ENCODE measurements at places on chromosomes 2 and 18.

GRCh38 chr18:52826994-52827393, 487.0 kb downstream of the DCC start:
- no peak for DNase-seq

DNA sequence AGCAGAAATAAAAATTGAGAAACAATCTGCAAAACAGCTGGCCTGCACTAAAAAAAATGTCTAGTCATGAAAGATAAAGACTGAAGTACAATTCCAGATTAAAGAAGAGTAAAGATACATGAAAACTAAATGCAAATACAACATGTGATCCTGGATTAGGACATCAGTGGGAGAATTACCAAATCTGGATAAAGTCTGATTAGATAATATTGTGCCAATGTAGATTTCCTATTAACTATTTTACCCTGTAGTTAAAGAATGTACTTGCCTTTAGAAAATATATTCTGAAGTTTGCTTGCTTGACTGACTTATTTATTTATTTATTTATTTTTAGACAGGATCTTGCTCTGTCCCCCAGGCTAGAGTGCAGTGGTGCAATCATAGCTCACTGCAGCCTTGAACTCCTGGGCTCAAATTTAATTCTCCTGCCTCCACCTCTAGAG, 58.7 kb downstream of the ASXL2 start:
- no peak for DNase-seq

DNA sequence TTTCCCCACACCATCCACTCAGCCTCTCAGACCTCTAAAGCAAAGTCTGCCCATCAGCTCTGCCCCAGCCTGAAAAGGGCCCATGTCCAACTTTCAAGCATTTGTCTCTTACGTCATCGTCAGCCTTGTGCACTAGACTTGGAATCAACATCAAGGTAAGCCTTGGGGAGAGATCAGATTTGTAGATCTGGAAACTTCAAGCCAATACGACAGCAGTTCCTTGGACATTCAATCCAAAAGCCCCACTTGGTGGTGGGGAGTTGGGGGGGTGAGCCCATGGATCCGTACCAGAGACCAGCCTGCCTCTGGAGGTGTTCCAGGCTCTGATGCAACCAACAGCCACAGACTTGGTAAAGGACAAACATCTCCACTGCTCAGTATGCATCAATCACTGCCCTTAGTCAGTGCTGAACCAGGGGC, 206.8 kb upstream of the MEIS1 start:
- DNase-seq, result no peak

- DNase-seq, result no peak
Measured at GRCh38 chr18:48921305-48922225, 29.2 kb downstream of the SMAD7 start.

DNA sequence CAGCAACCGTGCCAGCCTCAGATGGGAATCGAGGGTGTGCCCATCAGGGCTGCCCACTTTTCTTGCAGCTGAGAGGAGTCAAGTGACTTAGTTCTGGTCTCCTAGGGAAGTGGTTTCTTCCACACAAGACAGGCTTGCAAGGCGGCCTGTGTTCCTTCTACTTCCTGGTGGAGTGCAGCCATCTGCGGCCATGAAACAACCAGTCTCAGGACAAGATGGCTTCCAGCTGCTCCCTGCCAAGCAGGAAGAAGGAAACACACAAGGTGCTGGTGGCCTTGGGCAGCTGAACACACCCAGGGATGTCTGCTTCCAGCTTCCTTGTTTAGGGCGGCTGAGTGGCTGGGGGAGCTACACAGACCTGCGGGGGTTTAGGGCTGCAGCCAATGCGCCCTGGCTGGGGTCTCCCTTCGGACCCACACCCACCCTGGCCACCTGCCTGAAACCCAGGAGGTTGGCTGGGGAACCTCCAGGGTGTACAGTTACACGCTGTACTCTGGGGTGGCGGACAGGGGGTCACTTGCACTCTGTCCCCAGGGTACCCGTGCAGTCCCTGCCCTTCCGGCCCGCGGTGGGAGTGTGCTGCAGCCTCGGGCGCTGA, 34.7 kb downstream of the PTPN18 start:
- no peak for DNase-seq

GRCh38 chr2:129913695-129914495, 65.6 kb upstream of the RAB6C start:
- no peak for DNase-seq

GRCh38 chr2:177328056-177328455, 63.5 kb upstream of the NFE2L2 start:
- DNase-seq, result no peak

- no peak for DNase-seq
Measured at GRCh38 chr2:171529914-171530313, 7.6 kb downstream of the CYBRD1 start.

DNA sequence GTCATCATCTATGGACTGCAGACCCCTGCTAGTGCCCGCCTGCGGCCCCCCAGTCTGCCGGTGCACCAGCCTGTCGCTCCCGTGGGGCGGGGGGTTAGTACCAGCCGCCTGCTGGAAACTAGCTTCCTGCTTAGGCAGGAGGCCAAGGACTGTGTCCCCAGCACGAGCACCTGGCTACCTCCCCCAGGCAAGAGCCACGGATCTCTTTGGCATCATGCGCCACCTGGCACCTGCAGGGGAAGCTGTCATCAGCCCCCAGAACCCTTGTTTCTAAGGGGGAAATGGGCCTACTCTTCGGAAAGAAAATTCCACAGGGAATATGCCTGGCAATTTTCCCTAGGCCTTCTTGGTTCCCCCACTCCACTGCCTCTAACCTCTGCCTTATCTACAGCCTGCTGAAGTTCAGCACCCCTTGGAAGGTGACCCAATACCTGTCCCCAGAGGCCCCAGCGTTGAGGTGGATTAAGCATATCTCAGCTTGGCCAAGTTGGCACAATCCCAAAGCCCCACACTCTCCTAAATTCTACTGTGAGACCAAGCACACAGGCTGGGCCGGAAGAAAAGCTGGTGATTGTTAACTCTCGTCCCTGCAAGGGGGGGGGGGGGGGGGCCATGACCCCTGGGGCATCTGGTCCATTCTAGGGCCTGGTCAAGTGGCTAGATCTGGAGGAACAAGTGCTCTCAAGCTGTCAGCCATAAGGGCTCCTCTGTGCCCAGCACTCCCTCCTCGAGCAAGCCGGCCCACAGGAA, 62.0 kb upstream of the POMC start:
- peak; percentile 81 for DNase-seq

DNA sequence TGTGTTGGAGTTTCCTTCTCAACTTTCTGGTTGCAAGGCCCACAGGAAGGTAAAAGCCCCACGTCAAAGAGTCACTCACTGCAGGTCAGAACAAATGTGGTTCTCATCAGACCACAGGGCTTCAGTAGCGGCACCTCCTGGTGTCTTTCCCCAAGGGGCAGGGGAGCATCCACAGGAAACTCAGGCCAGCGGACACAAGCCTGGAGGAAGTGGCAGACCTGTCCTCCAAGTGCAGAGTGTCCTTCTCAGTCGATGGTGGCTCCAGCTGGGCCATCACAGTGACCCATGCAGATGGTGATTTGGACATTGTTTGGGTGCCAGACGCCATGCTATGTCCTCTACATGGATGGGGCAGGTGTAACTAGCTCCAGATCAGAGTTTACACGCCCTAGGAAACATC, 84.9 kb downstream of the ACKR3 start:
- DNase-seq, result no peak

- DNase-seq, result no peak
Measured at GRCh38 chr2:215974700-215975429, 38.5 kb downstream of the MREG start.

DNA sequence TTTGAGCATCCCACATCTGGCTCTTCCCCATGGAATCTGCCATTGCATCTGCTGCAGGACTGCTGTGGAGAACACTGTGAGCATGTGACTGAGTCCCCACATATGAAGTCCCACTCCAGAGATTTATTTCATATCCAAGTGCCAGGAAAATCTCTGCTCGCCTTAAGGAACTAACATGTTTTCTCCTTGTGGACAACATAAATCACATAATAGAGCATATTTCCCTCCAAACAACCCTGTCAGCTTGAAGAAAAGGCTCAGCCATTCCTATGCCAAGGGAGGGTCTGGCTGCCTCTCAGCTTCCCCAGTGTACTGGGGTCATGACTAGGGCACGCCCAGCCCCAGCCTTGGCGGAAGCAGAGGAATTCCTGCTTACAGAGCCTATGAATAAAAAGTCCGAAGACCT, 193.7 kb downstream of the DNER start:
- no peak for DNase-seq

DNA sequence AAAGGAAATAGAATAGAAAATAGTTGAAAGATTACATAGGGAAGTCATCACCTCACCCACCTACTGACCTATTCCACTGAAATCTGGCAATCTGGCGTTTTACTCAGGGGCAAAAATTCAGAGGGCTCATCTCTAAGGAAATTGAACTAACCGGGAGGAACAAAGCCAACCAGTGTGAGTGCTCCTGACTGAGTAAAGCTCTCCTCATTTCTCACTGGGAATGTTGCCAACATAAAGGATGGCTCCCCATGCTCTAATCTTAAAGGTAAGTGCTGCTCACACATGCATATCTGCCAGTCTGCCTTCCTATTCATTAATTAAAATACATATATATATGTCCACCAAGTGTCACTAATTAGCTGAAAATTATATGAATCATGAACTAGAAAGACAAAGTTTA, 13.5 kb upstream of the DOK6 start:
- DNase-seq, result peak; percentile 76

DNA sequence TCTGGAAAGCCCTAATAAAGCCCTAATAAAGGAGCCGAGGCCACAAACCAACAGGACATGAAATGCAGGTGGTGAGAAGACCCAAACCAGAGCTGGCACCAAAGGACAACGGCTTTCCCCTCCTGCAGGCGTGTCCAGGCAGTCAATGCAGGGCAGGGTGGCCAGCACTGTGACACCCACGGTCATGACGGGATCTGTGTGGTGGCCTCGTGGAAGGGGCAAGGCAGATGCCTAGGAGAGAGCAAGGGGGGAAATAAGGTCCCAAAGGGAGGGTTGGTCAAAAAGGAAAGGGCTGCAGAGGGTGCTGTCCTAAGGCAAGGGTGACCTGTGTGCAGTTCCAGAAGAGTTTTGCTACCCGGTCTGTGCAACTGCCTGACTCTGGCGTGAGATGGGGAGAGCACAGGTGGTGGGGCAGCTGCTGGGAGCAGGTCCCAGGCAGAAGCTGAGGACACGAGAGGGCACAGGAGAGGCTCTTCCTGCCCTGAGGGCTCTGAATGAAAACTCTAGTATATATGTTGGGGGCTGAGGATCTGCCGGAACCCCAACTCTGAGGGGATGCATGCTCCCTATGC, 156.7 kb downstream of the TPO start:
- DNase-seq, result no peak

DNA sequence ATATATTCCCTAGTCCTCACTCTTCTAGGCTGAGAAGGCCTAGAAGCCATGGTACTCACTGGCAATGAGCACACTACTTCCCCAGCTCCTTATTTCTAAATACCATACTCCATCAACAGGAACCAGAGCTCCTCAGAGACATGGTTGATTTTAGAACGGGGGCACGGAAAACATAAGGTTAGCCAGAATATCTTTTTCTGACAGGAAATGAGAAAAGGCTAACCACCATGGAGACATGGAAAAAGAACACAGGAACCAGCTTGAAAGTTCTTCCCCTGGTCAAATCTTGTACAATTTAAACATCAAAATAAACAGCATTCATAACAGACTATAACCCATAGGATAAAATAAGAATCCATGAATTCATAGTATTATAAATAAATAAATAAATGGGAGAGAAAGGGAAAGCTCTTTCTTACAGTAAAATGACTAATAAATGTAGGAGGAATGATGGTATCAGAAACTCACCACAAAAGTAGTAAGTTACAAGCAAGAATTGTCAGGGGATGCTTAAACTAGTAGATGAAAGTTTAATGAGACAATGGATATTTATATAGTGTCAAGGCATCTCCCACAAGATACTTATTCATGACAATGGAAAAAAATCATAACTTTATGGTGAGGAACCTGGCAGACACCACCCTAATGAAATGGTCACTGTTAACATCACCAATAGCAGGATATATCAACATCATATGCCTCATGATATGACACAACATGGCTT, 20.6 kb upstream of the GCC2 start:
- DNase-seq, result no peak

DNA sequence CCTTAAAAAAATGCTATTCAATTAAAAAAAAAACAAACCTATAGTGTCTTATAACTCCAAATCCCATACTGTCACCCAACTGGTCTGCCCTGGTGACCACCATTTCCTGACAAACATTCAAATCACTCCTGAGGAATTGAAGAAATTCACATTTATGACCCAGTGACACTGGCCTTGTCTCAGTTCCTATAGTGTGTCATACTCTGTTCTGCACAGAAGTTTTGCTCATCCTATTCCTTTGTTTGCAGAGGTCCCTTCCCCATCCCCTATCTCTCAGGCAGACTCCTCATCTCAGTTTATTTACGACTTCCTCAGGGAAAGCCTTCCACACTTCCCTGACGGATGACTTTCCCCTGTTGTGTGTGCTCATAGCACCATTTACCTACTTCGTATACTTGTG, 14.7 kb downstream of the ZC3H6 start:
- DNase-seq, result no peak

GRCh38 chr18:47953471-47953931, 23.0 kb upstream of the SMAD2 start:
- no peak for DNase-seq

- peak; percentile 71 for DNase-seq
Measured at GRCh38 chr2:205883965-205884364, 201.7 kb downstream of the NRP2 start.

GRCh38 chr18:398935-399630, 101.4 kb downstream of the COLEC12 start:
- DNase-seq, result peak; percentile 53

- DNase-seq, result no peak
Measured at GRCh38 chr18:42183746-42184145, 228.7 kb downstream of the PIK3C3 start.

DNA sequence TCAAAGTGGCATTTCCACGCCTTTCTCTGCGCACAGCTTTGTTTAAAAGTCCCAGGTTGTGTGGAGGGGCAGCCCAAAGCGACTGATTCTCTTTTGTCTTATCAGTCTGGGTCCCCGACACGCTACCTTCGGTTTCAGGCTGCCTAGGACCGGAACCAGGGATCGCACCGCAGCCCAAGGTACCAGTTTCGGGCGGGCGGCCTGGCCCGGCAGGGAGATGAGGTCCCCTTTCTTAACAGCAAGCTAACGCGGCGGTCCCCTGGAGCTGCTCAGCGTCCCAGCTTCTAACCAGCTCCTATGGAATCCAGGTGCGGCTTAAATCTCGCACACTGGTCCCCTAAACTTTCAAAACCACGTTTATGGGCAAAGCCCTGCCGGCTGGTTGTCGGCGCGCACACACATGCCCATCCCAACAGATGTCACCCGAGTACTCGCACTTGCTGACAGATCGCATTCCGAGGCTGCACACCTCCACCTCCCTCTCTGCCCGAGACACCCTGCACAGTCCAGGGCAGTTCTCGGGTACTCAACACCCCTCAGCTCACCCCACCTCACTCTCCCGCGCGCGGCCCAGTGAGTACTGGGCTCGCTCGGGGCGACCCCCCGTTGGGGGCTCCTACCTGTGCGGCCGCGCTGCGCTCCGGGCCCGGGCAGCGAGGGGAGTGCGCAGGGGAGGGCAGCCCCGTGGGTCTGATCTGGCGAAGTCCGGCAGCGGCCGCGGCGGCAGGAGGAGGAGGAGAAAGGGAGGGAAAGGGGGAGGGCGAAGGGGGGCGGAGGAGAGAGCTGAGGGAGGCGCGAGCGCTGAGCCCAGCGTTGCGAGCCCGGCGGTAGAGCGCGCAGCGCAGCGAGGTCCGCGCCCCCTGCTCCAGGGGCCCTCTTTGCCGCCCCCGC, at the start of gene EFEMP1:
Gene EFEMP1 (minus strand): TSS at position 692 of the 891 bp plus-strand sequence. CDS start 1,342 bp downstream, outside the sequence.
- DNase-seq, result peak; percentile 25

- DNase-seq, result peak; percentile 33
Measured at GRCh38 chr18:5627776-5628511, 84.1 kb upstream of the EPB41L3 start.

GRCh38 chr2:105782123-105782522, 37.4 kb downstream of the NCK2 start:
- no peak for DNase-seq

GRCh38 chr18:48119204-48119603, 188.7 kb upstream of the SMAD2 start:
- no peak for DNase-seq
